ENCODE measurements at places on chromosomes 2 and 18.

GRCh38 chr2:65019675-65020195, 30.5 kb downstream of the SLC1A4 start:
- no peak for DNase-seq

DNA sequence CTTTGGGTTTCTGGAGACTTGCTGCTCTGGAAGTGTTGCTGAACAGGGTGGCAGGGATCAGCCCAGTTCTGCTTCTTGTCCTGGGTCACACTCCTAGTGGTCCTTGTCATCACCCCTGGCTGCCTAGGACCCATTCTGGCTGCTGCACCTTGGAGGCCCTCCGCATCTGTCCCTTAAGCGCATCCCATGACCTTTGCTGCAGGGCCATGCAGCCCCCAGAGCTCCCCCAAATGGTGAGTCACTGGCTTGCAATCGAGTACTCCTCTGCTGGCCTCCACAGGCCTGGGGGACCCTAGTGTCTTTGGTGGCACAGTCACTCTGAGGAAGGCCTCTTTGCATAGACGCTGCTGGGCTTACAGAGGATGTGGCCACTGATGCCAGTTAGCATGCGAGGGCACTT, 188.5 kb downstream of the ASB1 start:
- DNase-seq = no peak

GRCh38 chr2:229712136-229712535, 2.2 kb downstream of the DNER start:
- DNase-seq = no peak

- no peak for DNase-seq
Observed at GRCh38 chr18:54330768-54331548, 26.7 kb downstream of the STARD6 start.

DNA sequence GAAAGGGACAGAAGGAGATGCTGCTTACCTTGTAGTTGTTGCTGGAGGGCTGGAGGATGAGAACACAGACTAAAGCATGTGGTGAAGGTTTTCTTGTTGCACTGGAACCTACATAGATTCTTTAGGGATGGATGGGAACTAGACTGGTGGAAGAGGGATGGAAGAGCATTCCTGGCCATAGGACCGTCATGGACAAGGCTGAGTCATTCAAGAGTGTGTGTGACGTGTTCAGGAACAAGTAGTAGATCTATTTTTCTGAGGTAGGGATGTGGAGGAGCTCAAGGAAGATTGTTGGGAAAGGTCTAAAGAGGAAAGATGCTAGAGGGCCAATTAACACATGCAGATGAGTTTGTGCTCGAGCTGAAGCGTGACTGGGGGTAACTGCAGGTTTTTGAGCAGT, 6.6 kb downstream of the STAT4 start:
- no peak for DNase-seq

- DNase-seq = no peak
Observed at GRCh38 chr2:46366668-46367052, 69.5 kb downstream of the EPAS1 start.

GRCh38 chr18:32576296-32576916, 105.7 kb upstream of the GAREM1 start:
- peak; percentile 6 for DNase-seq

DNA sequence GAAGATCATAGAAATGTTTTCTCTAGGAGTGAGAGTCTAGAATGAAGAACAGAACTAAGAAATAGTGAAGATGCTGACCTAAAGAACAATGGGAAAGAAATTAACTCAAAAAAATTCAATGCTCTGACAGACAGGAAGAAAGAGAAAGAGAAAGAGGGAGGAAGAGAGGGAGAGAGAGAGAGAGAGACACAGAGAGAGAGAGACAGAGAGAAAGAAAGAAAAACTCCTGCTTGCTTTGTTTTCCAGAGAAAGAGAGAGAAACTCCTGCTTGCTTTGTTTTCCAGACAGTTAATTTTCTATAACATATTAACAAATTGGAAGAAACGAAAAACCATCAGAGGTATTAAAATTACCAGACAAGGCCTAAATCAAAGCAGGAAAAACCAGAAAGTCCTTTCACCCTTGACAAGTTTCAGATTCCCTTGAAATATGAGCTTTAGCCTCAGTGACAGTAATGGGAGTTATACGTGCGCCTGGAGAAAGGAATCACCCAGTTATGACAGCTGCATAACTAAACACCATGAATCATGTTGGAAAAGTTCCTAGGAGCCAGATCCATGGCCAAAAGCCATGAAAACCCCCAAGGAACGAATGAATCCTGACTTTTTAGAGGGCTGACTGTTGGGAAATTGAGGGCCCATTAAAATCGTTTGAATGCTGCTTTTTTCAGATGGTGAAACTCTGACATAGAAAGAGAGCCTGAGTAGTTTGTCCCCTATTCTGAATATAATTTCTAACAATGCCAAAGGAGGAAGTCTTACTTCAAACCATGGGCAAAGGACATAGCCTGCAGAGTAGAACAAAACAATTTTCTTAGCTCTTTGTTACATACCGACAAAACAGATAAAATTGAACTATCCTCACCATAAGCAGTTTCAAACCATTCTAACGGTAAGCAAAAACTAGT, 228.6 kb upstream of the CHST9 start:
- DNase-seq = peak; percentile 92

GRCh38 chr2:159072795-159073194, 104.4 kb downstream of the TANC1 start:
- DNase-seq = no peak

- no peak for DNase-seq
Observed at GRCh38 chr2:187748958-187749357, 194.7 kb upstream of the TFPI start.

DNA sequence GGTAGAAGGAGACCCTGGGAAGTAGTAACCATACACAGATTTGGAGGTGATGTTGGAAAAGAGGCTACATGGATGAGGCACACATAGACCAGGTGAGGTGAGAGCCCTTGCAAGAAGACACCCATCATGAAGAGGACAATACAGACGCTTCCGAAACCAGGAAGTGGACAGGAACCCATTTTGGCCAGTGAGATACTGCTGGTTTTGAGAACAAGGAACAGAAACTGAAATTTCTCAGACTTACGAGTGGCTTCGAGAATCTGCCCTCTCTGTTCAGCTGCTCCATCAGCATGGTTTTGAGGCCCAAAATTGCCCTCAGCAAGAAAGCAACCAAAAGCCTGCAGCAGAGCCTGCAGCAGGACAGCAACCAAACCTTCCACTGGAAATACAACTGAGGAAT, 479.1 kb upstream of the NRXN1 start:
- peak; percentile 11 for DNase-seq

DNA sequence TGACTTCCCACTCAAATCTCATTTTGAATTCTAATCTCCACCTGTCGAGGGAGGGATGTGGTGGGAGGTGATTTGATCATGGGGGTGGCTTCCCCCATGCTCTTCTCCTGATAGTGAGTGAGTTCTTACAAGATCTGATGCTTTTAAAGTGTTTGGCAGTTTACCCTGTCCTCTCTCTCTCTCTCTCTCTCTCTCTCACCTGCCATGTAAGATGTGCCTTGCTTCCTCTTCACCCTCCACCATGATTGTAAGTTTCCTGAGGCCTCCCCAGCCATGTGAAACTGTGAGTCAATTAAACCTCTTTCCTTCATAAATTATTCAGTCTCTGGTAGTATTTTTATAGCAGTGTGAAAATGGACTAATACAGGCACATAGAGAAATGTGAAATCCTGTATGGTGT, 7.0 kb upstream of the LDAH start:
- DNase-seq = no peak

GRCh38 chr18:45974088-45974536, 7.0 kb upstream of the EPG5 start:
- peak; percentile 46 for DNase-seq

DNA sequence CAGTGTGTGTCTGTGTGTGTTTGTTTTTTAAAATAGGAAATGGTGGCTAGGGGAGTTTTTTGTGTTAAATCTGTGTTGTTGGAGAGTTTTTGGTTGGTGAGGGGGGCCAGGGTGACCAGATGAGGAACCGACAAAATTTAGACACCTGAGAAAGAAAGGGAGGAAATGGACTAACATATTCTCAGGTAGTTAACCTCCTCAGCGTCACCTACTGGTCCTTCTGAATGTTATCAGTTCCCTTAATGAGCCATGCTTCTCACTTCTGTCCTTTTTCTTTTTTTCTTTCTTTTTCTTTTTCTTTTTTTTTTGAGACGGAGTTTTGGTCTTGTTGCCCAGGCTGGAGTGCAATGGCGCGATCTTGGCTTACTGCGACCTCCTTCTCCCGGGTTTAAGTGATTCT, 107.0 kb downstream of the FMNL2 start:
- no peak for DNase-seq

GRCh38 chr2:11174222-11174621, 19.0 kb downstream of the SLC66A3 start:
- DNase-seq = no peak

GRCh38 chr2:105741174-105741573, 3.5 kb upstream of the NCK2 start:
- DNase-seq = no peak

- DNase-seq = peak; percentile 11
Observed at GRCh38 chr2:143397884-143398614, 268.8 kb downstream of the ARHGAP15 start.

DNA sequence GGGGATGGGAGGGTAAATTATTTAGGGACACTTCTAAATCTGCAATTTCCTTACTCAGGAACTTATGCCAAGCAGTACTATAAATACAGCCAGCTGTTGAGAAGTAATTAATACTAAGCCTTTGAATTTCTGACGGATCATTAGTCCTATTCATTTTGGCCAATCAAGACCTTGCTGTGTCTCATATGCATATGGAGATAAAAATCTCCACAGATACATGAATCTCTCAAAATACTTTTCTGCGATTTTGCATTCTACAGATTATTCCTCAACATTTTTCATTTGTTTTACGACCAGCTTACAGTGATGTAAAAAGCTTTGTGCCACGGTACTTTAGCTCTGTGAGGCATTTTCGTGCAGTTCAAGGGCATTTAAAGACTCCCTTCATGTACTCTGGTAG, 16.7 kb downstream of the LANCL1 start:
- DNase-seq = no peak

GRCh38 chr2:134549104-134549503, 169.7 kb downstream of the TMEM163 start:
- DNase-seq = no peak

DNA sequence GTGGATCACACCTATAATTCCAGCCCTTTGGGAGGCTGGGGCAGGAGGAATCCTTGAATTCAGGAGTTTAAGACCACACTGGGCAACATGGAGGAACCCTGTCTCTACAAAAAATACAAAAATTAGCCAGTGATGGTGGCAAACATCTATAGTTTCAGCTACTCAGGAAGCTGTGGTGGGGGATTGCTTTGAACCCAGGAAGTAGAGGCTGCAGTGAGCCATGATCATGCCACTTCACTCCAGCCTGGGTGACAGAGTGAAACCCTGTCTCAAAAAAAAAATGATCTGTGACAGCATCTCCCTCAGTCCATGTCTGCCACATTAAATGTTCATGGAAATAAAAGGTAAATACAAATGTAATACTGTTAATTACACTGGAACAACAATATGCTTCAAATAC, 121.4 kb upstream of the COL5A2 start:
- no peak for DNase-seq

DNA sequence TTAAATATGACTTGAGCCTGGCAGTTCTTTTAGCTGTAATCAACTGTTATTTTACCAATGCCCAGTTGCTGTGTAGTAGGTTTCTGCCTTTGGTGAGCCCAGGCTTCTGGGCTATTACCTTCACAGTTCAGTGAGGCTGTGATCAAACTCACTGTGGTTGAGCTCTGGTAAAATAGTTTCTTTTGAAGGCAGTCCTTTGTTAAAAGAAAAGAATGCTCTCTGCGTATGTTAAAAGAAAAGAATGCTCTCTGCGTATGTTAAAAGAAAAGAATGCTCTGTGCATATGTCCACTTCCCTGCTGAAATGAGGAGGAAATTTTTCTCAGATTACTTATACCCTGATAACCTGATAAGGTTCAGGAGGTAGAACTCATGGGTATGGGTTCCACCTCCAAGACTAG, 244.3 kb downstream of the RNF144A start:
- DNase-seq = no peak

GRCh38 chr18:62340996-62341395, 15.9 kb downstream of the TNFRSF11A start:
- DNase-seq = no peak

- DNase-seq = peak; percentile 4
Observed at GRCh38 chr2:131125195-131125757, 20.1 kb downstream of the PLEKHB2 start.

DNA sequence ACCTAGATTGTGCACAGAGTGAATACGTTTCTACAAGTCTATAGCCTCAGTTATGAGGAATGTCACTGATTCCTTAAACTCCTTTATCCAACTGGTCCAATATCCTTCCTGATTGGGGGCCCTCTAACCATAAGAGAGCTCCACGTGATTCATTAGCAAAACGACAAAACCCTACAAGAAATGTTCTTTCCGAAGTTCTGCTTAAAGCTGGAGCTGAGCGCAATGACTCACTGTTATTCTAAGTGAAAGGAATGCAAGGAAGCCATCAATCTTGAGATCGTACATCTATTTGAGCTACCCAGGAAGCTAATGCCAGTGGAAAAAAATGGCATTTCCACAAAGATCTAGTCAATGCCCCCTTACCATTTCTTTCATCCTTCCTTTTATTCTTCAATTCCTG, 354.9 kb upstream of the CDH20 start:
- DNase-seq = peak; percentile 71

DNA sequence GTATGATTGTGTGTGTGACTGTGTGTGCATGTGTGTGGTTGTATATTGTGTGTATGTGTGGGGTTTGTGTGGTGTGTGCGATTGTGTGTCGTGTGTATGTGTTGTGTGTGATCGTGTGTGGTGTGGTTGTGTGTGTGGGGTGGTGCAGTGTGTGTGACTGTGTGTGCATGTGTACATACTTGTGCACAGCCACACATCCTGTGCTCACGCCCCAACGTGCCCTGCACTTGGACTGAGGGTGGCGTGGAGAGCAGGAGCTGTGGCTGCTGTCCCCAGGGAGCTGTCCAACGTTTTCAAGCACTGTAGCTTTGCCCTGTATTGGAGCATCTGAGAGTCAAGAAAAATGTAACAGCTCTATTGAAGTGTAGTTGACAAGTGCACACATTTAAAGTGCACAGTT, 243.2 kb upstream of the HDAC4 start:
- peak; percentile 35 for DNase-seq

- no peak for DNase-seq
Observed at GRCh38 chr2:227507963-227508362, 36.0 kb downstream of the AGFG1 start.

- no peak for DNase-seq
Observed at GRCh38 chr18:6315517-6316331, 99.0 kb downstream of the L3MBTL4 start.

- no peak for DNase-seq
Observed at GRCh38 chr2:240919786-240920782, 13.9 kb downstream of the CROCC2 start.

- DNase-seq = no peak
Observed at GRCh38 chr2:216473187-216473586, 25.5 kb upstream of the RPL37A start.

GRCh38 chr2:10072656-10073480, 7.3 kb downstream of the CYS1 start:
- peak; percentile 79 for DNase-seq

GRCh38 chr2:215775106-215775505, 238.2 kb downstream of the MREG start:
- DNase-seq = no peak

Data from muscle of back (tissue), 13 donors.